ENCODE measurements at places on chromosomes 4 and X.

DNA sequence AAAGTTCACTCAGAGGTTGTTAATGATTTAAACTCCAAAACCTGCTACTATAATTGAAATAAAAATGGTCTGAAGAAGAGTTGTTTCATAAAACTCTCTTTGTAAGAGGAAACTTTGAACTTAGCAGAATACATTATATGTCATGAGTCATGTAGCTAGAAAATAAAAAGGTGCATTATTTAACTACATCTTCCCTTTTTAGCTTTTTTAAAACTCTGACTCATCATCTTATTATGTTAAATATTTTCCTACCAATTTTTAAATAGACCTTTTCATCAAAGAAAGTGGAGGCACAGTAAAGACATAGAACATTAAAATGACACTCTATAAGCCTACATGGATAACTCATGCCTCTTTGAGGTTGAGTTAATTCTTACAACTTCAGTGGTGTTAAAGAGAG lies 1.2 kb upstream of the ZNF827 start:
- no peak for DNase-seq

- no peak for DNase-seq
Observed at GRCh38 chrX:46258356-46258755, 286.9 kb downstream of the ZNF674 start.

GRCh38 chrX:136766785-136767103 lies 14.0 kb downstream of the ARHGEF6 start:
- no peak for DNase-seq

- no peak for DNase-seq
Observed at GRCh38 chrX:129777218-129778030, 2.3 kb upstream of the SASH3 start.

DNA sequence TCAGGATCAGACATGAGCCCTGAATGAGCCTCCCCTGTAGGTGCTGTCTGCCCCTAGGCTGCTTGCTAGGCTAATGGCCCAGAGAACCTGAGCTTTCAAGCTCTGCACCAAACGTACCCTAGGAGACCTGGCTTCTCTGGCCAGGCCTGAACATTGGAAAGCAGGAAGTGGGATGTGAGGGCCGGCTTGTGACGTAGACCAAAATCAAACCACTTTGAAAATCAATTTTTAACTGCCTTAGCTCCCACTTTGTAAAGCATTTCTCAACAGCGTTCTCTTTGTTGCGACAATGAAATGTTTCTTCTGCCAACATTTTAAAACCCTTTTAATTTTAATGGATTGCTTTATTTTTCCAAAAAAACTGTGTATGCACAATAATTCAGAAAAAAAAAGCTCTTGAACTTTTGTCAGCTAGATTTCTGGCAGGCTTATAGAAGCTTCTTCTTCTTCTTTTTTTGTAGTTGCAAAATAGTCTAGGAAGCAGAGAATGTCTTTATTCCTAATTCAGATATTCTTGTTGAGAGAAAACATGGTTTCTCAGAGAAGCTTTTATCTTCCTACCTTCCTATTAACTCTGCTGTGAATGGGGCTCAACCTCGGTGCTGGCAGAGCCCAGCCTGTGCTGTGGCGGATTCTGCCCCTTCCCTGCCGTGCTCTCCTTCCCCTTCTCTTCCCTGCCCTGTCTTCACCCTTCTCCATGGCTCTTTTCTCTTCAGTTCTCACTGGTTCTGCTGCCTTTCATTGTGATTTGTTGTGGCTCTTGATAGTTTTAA lies 145.2 kb upstream of the SFRP2 start:
- DNase-seq = no peak

- DNase-seq = no peak
Observed at GRCh38 chr4:129966175-129966574, 870.2 kb downstream of the C4orf33 start.

- DNase-seq = no peak
Observed at GRCh38 chr4:12573716-12574115, 910.4 kb downstream of the RAB28 start.

- no peak for DNase-seq
Observed at GRCh38 chr4:17597517-17597916, 16.9 kb upstream of the MED28 start.

DNA sequence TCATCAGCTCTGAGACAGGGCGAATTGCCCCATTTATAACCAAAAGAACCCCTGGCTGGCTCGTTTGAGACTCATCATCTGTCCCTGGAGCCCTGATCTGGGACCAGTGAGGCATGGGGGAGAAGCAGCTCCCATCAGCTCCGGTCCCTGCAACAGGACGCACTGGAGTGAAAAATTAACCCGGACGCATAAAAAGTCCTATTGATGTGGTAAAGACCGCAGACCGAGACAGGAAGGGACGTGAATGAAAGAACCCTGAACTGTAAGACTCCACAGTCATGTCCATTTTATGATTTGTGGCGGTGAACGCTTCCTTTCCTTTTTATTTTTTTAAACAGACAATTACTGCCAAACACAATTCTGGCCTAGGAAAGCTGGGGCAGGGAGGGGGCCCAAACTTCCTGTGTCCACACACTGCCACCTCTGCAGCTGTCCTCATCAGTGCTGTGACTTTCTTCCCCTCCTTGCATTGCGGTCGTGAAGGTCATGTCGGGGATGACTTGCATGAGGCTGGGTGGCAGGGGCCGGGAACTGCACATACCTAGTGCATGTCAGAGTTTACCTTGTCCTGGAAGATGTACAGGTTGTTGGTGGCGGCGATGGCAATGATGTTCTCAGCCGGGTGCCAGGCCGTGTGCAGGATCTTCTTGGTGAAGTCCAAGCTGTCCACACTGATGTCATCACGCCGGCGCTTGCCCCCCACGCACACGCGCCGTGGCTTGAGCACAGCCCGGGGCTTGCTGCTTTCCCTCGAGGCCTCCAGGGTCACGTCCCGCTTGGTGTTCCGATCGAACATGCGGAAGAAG lies 53.3 kb downstream of the WFS1 start:
- no peak for DNase-seq

DNA sequence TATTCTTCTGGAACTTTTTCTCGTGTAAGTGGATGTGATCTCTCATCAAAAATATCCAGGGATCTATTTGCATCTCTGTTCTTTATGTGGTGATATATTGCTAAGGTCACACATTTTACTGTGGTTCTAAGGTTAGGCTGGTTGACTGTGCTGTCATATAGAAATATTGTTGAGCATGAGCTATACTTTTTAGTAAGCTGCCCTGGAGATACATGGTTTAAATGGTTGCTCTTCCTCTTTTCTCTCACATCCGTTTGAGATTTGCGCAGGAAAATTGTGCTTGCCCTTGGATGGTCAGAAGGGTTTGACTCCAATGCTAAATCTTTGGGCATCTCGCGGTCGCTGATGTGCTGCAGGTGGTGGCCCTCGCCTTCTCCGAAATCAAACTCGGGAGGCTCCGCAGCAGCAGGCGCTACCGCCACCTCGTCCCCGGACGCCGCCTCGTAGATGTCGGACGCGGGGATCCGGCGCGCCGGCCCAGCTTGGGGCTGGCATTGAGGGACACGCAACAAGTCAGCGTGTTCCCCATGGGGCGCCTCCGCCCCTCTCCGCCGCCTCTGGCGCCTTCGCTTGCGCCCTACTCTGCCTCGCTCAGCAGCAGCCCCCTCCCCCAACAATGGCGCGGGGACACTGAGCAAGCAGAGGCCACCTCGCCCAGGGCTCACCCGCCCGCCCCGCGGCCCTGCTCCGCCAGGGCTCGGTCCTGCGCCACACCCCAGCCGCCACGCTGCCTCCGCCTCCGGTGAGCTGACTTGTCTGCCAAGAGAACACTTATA lies 154.5 kb downstream of the MSN start:
- DNase-seq = no peak

- DNase-seq = no peak
Observed at GRCh38 chr4:111492496-111492895, 652.8 kb upstream of the FAM241A start.

DNA sequence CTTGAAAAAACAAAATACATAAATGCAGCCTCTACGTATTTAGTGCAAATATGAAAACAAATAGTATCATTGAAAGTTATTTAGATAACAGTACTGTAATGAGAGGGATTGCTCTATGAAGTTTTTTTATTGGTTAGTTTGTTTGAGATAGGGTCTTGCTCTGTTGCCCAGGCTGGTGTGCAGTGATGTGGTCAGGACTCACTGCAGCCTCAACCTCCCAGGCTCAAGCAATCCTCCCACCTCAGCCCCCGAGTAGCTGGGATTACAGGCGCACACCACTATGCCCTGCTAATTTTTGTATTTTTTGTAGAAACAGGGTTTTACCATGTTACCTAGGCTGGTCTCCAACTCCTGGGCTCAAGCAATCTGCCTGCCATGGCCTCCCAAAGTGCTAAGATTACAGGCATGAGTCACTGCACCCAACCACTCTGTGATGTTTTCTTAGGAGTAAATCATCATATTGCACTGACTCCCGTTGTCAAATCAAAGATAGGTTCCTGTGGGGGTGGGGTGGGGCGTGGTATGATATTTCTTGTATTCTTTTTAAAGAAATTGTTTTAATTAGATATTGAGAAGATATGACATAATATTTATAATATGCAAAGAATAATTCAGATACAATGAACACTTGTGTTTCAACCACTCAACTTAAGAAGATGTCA lies 75.8 kb downstream of the ATG4A start:
- DNase-seq = no peak

- no peak for DNase-seq
Observed at GRCh38 chrX:29665532-29665931, 549.8 kb upstream of the MAGEB2 start.

- no peak for DNase-seq
Observed at GRCh38 chrX:43581888-43582539, 74.1 kb upstream of the MAOA start.
